Fibroblast of lung (primary cell): ENCODE measurements at places on chromosomes 11 and 22. TPM values are rescaled to one million over a fixed set of nuclear protein-coding genes. Genes with fewer than 3 reads are reported as not detected.

The PHOX2A gene
- total RNA-seq, result not detected in 2 replicates

The VPREB3 gene
- not detected in 2 replicates for total RNA-seq

The VPREB1 gene
- total RNA-seq, result not detected in 2 replicates

The MIAT gene
- total RNA-seq, result 2.1 and 10.2 TPM in 2 replicates

The PNPLA5 gene
- under 0.01 and 0.33 TPM in 2 replicates for total RNA-seq

The KIRREL3 gene
- 0.26 and 2.8 TPM in 2 replicates for total RNA-seq

The OR52E1 gene
- total RNA-seq, result not detected in 2 replicates

The ACR gene
- total RNA-seq, result not detected in 2 replicates

The KCNQ1OT1 gene
- 1.3 and 1.8 TPM in 2 replicates for total RNA-seq
